ENCODE measurements at places on chromosomes 12 and 14.
A peak's percentile ranks its signal among the peaks of the same experiment; 100 is the strongest.

GRCh38 chr14:52032204-52032801 lies 36.6 kb downstream of the NID2 start:
- DNase-seq: no peak

DNA sequence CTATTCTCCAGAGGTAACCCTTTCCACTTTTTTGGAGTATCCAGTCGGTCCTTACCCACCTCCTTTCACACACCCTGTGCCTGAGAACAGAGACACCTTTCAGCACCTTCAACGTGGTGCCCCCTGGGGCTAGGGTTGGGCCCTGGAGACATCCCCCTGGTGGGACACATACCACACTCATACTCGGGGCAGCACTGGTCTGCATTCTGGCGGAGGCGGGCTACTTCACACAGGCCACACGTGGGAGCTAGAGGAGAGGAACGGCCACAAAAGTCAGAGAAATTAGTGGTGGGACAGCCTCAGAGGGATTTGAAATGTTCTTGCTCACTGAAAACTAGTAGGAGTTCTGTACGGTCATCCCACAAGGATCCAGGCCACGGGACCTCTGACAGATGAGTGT lies 39.8 kb upstream of the ANO2 start:
- no peak for DNase-seq

DNA sequence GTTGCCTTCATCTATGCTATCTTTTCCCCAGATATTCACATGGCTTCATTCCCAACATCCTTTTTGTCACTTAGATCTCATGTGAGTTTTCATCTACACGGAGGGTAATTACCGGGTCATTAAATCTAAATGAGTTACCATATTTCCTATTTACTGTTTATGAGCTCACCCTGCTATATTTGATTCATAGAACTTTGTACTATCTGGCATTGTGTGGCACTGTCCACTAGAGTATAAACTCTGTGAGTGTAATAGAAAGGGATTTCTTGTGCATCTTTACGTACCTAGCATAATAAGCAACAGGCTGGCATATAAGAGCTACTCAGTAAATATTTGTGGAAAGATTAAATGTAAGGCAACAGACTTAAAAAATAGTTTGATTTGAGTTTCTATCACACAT lies 86.1 kb upstream of the LMO3 start:
- DNase-seq: no peak

DNA sequence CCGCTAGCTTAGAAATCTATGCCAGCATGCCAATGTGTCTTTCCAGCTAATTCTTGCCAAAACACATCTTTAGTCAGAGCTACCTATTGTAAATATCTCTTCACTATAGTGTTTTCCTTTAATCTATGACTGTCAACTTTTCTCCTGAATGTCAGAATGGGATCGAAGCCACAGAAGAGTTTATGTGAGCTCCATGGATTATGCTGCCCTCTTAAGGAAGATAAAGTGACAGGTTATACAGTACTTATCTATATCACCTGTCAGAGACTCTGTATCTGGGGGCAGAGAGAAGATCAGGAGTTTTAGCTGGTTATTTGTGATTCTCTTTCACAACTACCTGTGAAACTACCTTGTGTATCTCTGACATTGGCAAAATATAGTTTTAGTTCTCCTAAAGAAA lies 204.3 kb upstream of the SEL1L start:
- DNase-seq: peak; percentile 11

- DNase-seq: no peak
These were observed 44.7 kb downstream of the DPF3 start for GRCh38 chr14:72849222-72849621.

DNA sequence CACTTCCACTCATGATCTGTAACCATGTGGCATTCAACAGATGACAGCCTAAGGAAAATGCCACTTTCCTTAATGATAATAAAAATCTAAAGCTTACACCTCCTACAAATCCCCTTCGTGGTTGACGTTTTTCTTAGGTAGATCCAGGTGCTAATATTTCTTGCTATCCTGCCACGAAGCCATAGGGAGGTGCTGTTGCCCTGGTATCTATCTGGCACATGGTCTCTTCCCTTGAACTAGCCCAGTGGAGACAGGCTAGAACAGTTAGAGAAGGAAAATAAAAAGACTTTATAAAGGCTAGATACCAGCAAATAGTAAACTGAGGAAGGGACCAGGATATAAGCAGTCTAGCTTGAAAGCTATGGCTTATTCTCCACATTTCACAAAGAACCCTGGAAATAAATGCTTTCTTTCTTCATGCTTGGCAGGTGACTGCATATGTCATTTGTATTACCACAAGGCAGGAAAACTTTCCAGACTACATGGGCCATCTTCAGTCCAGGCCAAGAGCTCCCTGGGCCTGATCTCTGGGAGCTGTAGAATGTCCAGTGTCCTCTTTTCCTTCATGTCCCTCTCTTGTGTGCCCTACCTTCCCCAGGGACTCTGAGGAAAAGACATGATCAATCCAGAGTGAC lies 15.3 kb downstream of the SPIC start:
- DNase-seq: peak; percentile 80

- no peak for DNase-seq
These were observed 4.6 kb downstream of the PSEN1 start for GRCh38 chr14:73140811-73141323.

DNA sequence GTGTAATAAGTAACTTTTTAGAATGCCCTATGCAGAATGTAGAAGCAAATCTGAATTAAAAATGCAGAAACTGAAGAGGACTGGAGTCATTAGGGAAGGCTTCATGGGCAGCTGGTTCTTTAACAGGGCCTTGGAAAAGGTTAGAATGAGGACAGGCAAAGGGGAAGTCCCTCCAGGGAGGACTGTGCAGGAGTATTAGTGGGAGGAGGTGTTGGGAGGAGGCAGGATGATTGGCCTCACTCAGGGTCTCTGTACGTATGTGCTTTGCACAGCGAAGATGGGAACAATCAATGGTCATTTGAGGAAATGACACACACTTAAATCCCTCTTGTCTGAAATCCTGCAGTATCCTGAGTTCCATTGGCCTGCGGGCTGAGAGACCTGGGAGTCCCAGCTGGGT lies 119.7 kb downstream of the PTCSC3 start:
- DNase-seq: peak; percentile 88

- DNase-seq: no peak
These were observed 293.2 kb upstream of the CRY1 start for GRCh38 chr12:107386569-107386968.

GRCh38 chr14:69838881-69839416 lies 40.3 kb upstream of the SMOC1 start:
- peak; percentile 51 for DNase-seq

DNA sequence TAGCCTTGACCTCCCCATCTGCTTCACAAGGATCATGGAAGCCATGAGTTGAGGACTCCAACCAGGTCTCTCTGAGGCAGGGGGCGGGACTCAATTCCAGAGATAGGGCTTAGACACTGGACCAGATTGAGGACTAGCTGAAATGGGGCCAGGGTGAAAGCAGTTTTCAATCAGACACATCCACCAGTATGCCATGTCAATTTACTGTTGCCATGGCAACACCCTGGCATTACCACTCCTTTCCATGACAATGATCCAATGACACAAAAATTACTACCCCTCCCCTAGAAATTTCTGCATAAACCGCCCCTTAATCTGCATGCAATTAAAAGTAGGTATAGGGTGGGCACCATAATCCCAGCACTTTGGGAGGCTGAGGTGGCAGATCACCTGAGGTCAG lies 18.6 kb upstream of the DCAF5 start:
- no peak for DNase-seq

GRCh38 chr14:64956697-64957406 lies 14.3 kb upstream of the GPX2 start:
- no peak for DNase-seq

DNA sequence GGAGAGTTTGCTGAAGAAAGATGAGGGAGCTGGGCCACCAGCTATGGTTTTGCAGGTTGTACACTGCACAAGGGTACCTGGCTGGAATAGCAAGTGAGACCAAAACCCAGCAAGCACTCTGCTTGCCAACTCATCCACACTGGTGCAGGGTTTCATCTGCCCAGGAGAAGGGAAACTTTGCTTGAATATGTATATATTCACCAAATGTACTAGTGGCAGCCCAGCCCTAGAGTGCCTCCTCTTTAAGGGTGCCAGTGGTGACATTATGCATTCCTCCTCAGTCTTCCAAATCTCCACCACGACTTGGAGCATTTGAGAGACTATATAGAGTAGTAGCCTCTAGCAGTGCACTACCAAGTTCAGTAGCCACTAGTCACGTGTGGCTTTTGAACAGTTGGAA lies 136.8 kb downstream of the LLPH start:
- no peak for DNase-seq

DNA sequence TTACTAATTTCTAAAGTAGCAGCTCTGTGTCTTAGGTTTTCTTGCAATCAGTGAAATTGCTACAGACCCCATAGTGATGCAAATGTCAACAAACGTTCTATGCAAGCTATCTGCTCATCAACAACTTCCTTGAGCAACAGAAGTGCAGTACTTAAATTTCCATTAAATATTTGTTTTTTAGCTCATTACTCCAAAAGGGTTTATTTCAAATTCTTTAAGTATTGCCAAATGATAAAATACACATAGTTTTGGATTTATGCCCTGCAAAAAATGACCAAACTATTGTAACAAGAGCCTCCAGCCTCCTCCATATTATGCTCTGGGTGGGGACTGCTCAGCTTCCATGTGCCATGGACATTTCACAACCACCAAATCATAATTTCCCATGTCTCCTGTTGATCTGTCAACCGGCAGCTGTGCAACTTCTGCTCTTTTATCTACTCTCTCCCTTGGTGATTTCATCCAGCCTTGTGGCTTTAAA lies 4.4 kb downstream of the BDKRB1 start:
- peak; percentile 20 for DNase-seq

DNA sequence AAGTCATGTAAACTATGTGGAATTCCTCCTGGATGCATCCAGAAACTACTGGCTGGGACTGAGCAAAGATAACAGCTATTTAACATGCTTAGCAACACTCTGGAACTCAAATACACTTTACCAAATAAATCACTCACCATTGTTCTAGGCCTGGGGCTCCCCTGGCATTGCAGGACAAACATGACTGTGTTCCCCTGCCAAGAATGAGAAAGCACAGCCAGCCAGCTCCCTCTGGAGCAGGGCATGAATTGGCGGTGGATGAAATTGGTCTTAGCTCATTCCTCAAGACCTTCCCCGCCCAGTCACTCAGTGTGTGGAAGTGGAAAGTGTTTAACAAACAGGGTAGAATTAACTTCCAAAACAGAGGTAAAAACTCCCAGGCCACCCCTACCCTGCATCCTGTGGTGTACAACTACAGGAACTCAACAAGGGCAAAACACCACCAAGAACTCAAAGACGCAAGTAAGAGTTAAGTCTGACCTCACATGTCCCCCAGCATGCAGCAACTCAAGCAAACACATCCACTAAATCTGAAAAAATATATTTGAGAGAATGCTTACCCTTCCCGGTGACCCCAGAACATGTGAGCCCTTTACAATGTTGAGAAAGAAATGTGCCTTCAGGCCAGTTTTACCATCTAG lies 58.4 kb upstream of the BDKRB2 start:
- DNase-seq: peak; percentile 97

GRCh38 chr12:226401-226800 lies 12.4 kb upstream of the SLC6A12 start:
- DNase-seq: no peak

DNA sequence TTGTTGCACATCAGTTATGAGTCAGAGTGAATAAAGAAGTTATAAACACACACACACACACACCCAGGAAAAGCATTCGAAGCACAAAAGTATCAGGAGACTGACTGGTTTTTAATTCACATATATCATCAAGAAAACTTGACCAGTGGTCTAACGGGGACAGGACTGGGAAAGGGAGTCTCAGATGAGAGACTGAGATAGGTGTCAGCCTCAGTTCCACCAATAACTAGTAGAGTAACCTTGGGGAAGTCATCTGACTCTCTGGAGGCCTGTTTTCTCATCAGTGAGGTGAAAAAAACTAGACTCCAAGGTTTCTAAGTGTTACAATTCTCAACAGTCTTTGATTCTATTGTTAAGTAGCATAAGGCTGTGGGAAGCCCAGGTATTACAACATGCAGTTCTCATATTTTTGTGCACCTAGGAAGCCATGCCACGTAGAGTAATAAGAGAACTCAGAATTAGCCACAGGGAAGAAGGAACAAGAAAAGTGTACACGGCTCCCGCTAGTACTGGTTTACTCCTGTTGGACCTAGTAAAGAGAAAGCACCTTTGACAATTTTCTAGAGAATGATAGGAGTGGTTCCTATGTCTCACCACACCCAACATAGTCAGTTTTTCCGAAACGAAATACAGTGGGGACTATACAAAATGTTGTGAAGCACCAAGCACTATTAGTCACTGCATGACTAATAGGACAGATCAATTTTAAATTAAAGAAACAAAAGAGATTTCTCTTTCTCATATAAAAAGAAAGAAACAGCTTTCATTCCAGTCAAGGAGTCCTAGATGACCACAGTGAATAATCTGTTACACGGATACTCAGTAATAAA lies 5.0 kb downstream of the PPTC7 start:
- DNase-seq: peak; percentile 12

- DNase-seq: peak; percentile 79
These were observed 32.3 kb upstream of the MMP17 start for GRCh38 chr12:131795690-131796410.

- no peak for DNase-seq
These were observed 1.1 kb upstream of the SLCO1B1 start for GRCh38 chr12:21129906-21130305.

DNA sequence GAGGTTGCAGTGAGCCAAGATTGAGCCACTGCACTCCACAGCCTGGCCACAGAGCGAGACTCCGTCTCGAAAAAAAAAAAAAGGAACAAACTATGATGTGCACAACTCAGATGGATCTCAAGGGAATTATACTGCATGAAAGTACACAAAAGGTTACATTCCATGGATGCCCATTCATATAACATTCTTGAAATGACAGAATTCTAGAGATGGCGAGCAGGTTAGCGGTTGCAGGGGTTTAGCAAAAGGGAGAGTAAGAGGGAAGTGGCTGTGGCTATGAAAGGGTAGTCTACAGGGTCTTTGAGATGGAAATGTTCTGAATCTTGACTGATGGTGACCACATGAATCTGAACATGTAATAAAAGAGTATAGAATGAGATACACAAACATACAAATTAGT lies 49.7 kb downstream of the CKB start:
- no peak for DNase-seq

DNA sequence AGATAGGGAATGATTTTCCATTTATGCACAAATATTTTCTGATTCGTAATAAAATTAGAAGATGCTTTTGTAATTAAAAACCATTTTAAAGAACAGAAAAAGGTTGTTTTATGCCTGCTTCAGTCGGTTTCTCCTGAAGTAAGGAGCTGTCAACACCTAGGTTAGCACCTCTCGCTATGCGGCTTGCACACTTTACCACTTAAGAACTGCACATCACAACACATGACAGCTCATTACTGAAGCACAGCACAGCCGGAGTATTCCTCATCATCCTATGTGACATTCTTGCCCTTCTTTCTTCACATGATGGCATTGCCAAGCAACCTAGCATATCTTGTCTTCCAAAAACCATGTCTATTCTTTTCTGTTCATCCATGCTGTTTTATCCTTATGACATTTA lies 5.4 kb upstream of the WIF1 start:
- DNase-seq: no peak

All from NCI-H69 (cell line).